ENCODE measurements at places on chromosomes 2 and 18. TPM values are rescaled to one million over a fixed set of nuclear protein-coding genes. Genes with fewer than 3 reads are reported as not detected.

- DNase-seq: no peak
These were observed 167.2 kb upstream of the REV1 start for GRCh38 chr2:99656994-99657393.

DNA sequence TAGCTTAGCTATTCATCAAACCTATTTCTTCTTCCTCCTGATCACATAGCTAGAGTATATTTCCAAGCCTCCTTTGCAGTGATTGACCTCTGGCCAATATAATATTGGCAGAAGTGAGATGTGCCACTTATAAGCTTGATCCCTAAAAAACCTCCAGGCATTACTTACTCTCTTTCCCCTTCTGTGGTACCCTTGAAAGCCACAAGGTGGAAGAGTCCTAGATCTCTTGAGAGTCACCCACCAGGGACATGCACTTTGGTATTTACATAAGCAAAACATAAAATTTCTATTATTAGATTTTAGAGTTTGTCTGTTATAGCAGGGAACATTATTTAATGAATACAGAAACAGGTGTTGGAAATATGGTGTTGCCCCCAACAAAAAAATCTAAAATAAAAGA is 112.0 kb downstream of the EXOC6B start:
- DNase-seq: no peak

DNA sequence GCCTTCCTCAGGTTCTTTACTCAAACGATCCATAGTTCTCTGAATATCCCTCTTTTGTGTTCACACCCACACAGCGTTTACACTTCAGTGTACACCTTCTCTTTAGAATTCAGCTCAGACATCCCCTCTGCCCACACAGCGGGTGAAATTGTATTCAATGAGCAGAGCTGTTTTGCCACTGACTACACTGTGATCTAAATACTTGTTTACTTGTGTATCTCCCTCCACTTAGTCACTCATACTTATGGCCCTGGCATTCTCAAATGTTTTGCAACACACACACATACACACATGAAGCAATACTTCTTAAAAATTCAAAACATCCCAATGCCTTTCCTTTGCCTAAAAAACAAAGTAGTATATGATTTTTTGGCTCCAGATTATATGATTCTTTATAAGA is 297.1 kb downstream of the TMX3 start:
- DNase-seq: peak; percentile 68

DNA sequence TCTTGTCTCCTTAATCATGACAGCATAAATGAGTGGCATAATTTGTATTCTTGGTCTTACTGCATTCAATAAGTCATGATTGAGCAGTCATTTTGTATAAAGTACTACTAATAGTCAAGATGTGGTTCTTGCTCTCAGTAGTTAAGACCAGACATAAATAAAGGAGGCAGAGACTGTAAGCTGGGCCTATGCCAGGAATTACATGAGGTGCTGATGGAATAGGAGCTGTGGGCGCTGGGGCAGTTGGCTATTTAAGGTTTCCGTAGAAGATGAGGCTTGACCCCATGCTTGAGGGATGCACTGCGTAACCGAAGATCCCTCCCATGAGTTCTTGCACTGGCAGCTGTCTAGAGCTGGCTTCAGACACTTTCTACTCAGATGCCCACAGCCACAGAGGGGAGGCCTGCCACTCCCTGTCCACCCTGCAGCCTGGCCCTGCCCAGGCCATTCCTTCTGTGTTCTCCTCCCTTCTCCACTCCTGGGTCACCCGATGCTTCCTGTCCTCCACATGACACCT is 150.9 kb upstream of the REV1 start:
- no peak for DNase-seq

DNA sequence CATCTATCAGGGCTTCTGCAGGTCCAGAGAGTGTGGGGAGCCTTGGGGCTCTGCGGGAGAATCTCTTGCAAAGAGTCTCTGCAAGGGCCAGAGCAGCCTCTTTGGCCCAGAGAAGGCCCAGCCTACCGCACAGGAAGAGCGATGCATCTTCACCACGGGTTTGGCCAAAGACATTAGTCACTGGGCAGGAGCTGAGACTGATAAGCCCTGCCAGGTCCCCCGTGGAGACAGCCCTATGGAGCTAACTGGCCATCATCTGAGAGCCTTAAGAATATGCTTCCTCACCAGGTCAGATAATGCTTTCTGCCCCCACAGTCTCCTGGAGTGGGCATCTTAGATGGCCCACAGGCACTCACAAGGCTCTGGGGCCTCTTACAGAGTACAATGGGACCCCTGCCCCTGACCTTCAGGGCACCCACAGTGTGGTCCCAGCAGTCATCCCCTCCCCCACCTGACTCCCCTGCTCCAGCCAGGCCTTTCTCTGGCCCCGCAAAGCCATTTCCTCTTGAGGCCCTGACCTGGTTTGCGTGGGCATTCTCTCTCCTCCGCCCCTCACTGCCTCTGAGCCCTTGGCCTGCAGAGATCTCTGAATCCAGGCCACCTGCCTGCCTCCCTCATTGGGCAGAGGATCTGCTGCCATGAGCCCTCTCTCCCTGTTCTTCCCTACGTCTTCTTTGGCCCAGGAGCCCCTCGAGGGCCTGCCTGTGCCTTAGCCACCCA is 31.9 kb upstream of the MAPRE3 start:
- no peak for DNase-seq

DNA sequence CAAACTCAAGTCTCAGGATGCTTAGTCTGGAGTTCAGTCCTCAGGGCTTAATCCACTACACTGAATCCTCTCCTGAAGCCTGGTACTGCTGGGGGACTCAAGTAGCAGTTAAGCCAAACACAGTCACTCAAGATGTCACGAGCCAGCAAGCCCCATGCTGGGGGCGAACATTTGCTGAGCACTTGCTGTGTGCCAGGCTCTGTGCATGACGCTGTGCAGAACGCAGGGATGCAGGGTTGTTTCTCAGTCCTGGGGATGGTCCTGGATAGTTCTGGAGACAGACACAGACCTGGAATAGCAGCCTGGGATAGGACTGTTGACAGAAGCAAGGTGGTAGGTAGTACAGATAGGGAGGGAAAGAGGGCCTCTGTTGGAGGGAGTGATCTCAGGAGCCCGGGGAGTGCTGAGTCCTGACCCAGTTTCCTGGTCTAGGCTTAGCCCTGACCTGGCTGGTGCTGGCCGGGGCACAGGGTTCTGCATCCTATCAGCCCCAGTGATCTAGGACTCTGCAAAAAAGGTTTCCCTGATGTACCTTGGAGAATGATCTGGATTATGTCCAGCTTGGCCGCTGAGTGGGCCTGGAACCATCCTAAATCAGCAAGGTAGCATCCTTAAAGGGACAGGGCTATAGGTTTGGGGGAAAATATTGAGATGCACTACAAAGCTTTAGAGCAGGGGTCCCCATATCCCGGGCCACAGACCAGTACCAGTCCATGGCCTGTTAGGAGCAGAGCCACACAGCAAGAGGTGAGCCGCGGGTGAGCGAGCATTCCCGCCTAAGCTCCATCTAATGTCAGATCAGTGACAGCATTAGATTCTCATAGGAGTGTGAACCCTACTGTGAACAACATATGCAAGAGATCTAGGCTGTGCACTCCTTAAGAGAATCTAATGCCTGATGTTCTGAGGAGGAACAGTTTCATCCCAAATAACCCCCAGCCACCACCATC is 54.7 kb upstream of the OTOF start:
- no peak for DNase-seq

- DNase-seq: no peak
These were observed 8.6 kb downstream of the OSBPL6 start for GRCh38 chr2:178202927-178203326.

DNA sequence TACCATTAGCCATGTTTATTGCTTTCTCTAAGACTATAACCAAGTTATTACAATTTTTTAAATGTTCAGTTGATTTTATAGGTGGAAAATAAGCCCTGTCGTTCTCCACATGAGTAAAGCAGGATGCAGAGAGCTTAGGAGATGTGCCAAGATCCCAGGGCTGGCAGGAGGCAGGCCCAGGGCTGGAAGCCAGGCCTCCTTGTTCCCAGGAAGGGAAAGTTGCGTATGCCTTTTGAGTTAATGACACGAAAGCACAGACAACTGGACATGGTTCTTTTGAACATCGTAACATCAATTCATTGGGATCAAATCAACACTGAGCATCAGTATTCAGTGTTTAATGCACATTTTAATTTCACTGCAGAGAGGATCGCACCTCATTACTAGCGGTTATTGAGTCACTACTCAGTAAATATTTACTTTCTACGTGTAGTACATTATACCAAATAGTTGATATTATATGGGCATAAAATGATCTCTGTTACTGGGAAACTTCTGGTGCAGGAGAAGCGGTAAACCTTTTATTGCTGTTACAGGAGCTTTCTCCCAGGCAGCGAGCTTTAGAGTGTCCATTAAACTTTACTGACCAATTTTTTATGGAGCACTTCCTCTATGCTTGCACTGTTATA is 60.0 kb downstream of the RNF144A start:
- peak; percentile 80 for DNase-seq

Gene DSG4
- total RNA-seq: not detected

All from MCF 10A (cell line).